ENCODE measurements at places on chromosomes 11 and 22.

DNA sequence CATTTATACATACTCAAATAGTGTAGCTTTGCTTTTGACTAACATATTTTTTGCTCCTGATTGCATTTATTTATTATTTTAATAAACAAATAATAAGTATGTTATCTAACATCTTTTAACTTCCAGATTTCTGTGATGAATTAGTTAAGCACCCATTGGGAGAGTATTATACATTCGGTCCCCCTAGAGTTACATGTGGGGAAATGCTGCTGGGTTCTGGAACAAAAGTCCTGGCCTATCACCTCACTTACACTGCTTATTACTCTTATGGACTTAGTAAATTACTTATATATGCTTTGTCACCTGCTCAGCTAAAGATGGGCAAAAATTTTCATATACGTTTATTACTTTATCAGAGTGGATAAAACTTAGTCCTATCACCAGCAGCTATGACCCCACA, 1163.0 kb downstream of the FAM181B start:
- DNase-seq: no peak

- no peak for DNase-seq
Measured at GRCh38 chr22:37059876-37060449, 8.4 kb downstream of the KCTD17 start.

- DNase-seq: no peak
Measured at GRCh38 chr11:65958291-65958690, 3.2 kb upstream of the SART1 start.

- DNase-seq: peak; percentile 91
Measured at GRCh38 chr11:62593434-62594044, 2.2 kb upstream of the TUT1 start.

- peak; percentile 53 for DNase-seq
Measured at GRCh38 chr11:61917334-61918109, at the start of gene RAB3IL1. Gene RAB3IL1, minus strand, starts transcription at chr11:61917566. Its CDS starts 199 bp downstream, at chr11:61917367.

GRCh38 chr11:19777377-19778102, 64.9 kb downstream of the NAV2 start:
- no peak for DNase-seq

DNA sequence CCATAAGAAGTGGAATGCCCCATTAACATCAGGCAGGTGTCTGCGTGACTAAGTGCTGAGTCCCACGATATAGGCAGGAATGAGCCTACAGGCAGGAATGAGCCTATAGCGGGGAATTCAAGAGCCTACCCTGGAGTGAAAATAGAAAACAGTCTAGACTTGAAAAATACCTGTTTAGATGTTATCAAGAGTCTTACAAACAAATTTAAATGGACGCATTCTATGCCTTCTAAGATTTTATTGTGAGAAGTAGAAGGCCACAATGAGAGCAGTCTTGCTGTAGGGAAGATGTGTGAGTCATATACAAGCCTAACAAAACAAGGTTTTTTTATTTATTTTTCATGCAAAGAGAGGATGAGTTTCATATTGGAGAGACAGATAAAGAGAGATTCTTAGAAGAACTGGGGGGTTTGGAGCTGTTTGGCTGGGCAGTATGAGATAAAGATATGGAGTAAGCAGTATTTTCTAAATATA, 200.8 kb upstream of the ZC3H12C start:
- DNase-seq: peak; percentile 78

GRCh38 chr11:130272336-130272735, 42.4 kb downstream of the ZBTB44 start:
- no peak for DNase-seq

DNA sequence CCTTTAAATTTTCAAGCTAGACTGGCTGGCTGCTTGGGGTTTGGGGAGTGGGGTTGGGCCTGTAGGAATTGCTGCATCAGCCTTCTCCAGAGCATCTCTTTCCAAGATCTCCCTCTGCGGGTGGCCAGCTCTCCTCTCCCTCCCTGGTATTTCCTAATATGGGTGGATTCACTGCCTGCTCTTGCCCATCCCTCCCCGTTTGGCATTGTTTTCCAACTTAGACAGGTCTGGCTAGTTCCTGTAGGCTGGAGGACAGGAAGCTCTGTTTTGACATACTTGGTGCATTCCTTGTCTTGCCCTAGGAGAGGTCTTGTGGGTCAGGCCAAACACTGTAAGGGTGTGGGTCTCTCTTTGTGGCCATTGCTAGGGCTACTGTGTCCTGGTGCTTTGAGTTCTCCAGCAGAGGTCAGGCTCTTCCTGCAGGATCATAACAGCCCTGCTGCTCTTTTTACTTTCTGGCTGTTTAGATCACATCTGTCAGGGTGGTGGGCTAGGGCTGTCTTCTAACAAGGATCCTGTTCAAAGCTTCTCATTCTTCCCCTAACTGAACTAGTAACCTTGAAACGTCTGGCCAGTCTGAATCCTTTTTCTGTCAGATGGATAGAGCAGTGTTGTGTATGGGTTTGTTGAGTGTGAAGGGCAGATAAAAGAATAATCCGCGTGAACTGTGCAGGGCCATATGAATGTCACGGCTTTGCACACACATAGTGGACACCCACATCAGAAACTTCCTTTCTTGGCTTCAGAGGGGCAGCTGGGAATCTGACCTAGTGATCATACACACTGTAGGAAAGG, 18.3 kb upstream of the MICALL1 start:
- DNase-seq: no peak

- no peak for DNase-seq
Measured at GRCh38 chr22:29397791-29398190, 9.4 kb upstream of the AP1B1 start.

DNA sequence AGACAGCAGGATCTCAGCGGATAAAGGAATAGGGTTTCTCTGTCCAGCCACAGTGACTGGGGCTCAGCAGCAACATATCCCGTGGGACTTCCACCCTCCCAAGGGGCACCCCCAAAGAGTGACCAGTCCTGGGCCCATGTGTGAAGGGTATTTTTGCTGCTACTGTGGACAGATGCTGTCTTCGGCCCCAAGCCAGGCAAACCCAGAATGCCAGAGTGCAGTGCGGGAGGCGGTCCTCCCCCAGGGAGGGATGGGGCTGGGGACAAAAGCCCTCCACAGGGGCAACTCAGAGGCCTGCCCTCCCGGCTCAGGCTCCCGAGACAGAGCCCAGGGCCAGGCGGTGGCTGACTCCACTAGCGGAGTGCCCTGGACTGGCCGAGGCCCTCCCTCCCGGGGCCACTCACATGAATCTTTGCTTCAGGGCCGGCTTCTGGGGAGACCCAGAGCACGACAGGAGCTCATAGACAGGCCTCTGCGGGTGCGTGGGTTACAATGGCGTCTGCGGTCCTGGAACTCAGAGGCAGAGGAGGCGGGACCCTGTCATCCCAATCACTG, 34.7 kb upstream of the WNT7B start:
- no peak for DNase-seq

- DNase-seq: no peak
Measured at GRCh38 chr11:100876815-100877520, 189.9 kb downstream of the ARHGAP42 start.

DNA sequence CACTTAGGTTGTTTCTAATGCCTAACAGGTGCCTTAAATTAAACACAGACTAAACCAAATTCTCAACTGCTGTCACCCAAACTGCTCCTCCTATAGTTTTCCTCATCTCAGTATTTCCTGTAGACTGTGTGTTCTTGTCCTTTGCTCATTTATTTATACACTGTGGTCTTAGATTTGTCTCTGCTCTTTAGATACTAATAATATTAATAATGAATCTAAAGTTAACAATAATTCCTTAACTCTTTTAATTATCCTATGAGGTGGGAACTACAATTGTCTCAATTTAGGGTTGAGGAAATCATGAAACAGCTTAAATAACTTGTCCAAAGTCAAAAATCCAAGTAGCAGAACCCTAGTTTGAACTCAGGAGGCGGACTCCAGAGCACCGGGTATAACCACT, 43.9 kb upstream of the YPEL1 start:
- DNase-seq: no peak

DNA sequence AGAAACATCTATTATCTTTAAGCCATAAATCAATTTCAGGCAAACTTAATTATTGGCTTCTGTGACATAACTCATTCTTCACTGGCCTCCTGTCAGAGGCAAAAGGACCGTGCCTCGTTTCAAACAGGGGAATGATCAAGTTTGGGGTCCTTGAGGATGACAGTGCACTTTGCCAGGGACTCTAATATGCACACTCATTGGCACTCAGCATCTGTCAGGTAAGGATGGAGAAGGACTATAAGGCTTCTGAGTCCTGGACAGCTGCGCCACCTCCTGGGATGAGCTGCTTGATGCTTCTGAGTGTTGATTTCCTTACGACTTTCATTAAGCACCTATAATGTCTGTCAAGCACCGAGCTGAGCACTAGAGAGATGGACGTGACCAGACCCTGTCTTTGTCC, 20.2 kb downstream of the BPIFC start:
- DNase-seq: peak; percentile 47

DNA sequence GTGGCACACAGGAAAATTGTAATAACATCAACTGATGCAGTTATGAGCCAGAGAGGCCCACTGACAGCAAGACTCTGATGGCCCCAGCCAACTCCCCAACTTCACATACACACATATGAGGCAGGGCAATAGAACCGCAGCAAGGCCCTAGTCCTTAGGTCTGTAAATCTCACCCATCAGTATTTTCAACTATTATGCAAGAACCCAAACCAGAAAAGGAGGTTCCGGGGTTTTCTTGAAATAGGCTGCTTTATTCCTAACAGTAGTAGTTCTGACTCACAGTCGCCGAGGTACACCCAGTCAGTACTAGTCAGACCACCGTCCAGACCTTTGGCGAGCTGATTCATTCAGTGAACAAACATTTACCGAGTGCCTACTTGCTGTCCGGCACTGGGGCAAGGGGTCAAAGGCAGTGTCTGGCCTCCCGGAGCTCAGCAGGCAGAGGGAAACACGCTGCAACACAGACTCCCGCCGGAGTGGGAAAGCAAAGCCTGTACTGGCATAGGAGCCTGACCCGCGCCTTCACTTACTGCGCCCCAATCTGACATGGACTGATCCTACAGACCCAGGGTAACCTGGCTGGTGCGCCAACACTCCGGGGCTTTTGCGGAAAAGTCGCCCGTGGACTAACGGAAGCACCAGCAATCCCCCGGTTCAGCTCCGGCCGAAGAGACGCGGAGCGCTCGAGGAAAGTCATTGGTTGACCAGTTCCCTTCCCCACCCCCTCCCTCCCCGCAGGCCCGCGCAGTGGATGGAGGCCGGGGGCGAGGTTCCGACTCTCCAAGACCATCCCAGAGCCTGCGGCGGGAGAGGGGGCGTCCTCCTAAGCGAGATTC, 1.3 kb downstream of the PLEKHA7 start:
- DNase-seq: no peak

DNA sequence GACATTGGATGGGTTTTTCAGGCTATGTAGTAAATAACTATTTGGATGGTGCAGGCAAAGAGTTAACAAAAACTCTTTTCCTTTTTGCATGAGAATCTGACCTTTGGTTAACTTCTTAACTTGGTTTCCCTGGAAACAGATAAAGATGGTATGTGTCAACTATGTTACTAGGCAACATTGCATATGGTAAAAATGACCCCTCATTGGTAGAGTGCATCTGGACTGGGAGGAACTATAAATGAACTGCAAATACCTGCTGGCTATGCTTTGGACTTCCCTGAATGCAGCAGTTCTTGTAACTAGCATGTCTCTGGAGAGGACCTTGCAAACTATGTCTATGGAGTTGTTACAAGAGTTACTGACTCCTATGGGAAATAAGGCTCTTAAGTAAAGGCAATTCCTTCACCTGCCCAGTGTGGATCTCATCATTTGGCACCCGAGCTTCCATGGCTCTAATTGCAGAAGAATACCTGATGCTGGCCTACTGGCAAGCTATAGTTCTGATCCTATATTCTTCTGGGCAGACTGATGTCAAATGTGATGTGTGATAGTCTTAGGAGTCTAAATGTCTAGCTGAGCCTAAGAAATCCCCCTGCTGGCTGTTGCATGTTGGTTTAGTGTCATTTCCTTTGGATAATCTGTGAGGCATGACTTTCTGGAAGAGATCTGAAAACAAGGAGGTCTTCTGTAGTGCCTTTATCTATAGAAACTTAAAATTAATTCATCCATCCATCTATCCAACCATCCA, 126.7 kb upstream of the MTMR2 start:
- no peak for DNase-seq

DNA sequence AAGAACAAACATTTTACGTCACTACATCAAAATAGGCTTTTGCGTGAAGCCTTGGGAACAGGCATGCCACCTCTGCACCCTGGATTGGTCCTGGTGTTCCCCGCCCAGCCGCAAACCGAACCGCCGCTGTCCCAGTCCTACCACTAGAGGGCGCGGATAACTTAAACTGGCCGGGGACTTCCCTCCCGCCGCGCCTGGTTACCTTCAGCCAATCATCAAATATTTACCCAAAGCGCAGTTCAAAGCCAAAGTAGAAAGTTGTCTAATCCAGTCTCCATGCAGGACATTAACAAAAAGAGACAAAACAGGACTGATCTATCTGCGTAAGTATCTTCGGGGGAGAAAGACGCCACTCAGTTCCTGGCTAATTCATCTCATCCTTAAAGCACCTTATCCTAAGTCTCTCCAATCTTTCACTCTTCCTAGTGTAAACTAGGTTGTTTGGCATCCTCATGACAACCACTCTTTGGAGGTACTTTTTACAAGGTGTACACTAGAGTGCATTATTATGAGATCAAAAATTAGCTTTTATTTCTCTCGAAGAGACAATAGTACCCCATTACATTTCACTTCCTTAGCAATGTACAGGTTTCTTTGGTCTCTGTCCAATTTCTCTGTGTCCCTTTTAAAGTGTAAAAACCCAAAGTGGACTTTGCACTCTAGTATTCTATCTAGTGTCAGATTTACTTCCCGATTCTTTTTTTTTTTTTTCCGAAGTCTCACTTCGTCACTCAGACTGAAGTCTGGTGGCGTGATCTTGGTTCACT, 3.9 kb upstream of the CRY2 start:
- peak; percentile 90 for DNase-seq

GRCh38 chr11:24651873-24652272, 155.0 kb downstream of the LUZP2 start:
- no peak for DNase-seq

DNA sequence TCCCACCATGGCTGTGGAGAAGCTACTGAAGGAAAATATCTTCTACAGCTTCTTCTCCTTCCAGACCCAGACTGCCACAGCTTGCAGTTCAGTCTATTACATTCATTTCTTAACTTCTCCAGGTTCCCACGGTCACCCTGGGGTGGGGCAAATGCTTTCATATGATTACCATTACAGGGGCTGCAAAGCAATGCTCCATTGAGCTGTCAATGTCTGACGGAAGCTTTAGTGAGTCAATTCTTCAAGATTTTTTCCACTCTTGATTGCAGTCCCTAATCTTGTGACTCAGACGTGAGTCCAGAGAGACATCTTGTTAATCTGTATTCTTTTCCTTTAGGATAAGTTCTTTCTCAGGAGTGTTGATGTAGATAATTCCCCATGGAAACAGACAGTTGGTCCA, 233.4 kb upstream of the DDI1 start:
- no peak for DNase-seq
